ENCODE measurements at places on chromosomes 16 and 17.

- no peaks in the 10 kb centered on the region for H3K27me3 ChIP-seq
- H3K4me3 ChIP-seq = no peak overlapping the region
- H3K4me1 ChIP-seq = no peaks in the 10 kb centered on the region
- no peak overlapping the region for H3K27ac ChIP-seq
These were observed 24.3 kb downstream of the CDK12 start for GRCh38 chr17:39485555-39485954.

GRCh38 chr16:22190081-22190775 lies 15.8 kb upstream of the EEF2K start:
- DNase-seq = peak; percentile 99
- no peaks in the 10 kb centered on the region for H3K27me3 ChIP-seq
- H3K36me3 ChIP-seq = no peaks in the 10 kb centered on the region

GRCh38 chr16:83609178-83609577 lies 198.6 kb upstream of the HSBP1 start:
- no peaks in the 10 kb centered on the region for H3K36me3 ChIP-seq
- no peaks in the 10 kb centered on the region for H3K27me3 ChIP-seq
- DNase-seq = no peak
- H3K4me1 ChIP-seq = no peaks in the 10 kb centered on the region
- H3K4me3 ChIP-seq = no peak overlapping the region

DNA sequence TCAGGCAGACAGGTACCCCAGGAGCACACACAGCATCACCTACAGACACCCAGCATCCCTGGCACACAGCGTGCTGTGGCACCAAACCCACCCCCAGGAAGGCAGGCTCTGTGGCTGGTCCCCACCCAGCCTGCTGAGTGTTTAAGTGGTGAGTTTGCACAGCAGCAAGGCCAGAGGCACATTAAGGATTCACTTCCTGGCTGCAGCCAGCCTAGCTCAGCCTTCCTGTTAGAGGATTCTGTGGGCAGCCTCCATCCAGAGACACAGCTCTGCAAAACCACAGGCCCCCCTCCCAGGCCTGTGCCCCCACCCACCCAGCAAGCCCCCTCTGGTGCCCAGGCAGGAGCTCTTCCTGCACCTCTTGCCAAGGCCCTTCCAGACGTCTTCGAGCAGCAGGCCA lies 36.1 kb upstream of the PHB1 start:
- peaks cover 11% of the 10 kb centered on the region for H3K27me3 ChIP-seq
- no peak overlapping the region for H3K27ac ChIP-seq
- H3K4me3 ChIP-seq = no peak overlapping the region
- peak; percentile 12 for DNase-seq
- no peaks in the 10 kb centered on the region for H3K4me1 ChIP-seq
- no peaks in the 10 kb centered on the region for H3K36me3 ChIP-seq

- no peaks in the 10 kb centered on the region for H3K36me3 ChIP-seq
- no peak for DNase-seq
- H3K27me3 ChIP-seq = no peaks in the 10 kb centered on the region
- no peak overlapping the region for H3K4me3 ChIP-seq
- no peak overlapping the region for H3K27ac ChIP-seq
These were observed 436.2 kb upstream of the ZFHX3 start for GRCh38 chr16:73483934-73484711.

GRCh38 chr17:81522491-81523401 lies 5.4 kb upstream of the FSCN2 start:
- no peak for DNase-seq
- H3K4me3 ChIP-seq = no peak overlapping the region
- no peaks in the 10 kb centered on the region for H3K27me3 ChIP-seq
- H3K27ac ChIP-seq = no peak overlapping the region
- no peaks in the 10 kb centered on the region for H3K36me3 ChIP-seq

- H3K27ac ChIP-seq = peak overlapping the region; percentile 47
- H3K4me3 ChIP-seq = no peak overlapping the region
- H3K36me3 ChIP-seq = peaks cover 81% of the 10 kb centered on the region
- H3K4me1 ChIP-seq = no peaks in the 10 kb centered on the region
- H3K27me3 ChIP-seq = no peaks in the 10 kb centered on the region
These were observed 36.0 kb downstream of the PGS1 start for GRCh38 chr17:78414178-78415162.

GRCh38 chr17:81387100-81388090 lies 7.9 kb upstream of the BAHCC1 start:
- peaks cover 5% of the 10 kb centered on the region for H3K4me1 ChIP-seq
- peaks cover 71% of the 10 kb centered on the region for H3K27me3 ChIP-seq
- DNase-seq = peak; percentile 16
- no peak overlapping the region for H3K4me3 ChIP-seq

DNA sequence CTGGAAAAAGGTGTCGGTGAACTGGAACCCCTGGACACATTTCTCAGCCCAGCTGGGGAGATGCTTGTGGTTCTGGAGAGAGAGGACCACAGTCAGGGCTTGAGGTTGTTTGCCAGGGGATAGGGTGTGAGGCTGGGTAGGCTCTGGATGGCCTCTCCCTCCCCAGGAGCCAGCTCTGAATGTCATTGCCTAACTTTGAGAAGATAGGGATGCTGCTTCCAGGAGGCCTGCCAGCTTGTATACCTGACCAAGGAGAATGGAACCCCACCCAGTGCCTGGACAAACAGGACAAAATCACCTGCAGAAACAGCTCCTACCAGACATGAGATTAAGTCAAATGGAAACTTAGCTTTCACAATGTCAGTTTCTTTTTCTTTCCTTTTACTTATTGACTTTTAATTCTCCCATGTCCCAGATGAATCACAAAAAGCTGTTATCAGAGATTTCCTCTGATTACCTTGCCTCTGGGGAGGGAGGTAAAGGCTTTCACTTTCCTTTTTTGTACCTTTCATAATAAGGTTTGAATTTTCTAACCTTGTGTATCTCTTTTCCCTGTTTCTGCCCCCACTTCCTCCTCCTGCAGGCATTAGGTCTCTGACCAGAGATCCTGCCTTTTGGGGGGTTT lies 29.8 kb upstream of the PLLP start:
- H3K4me1 ChIP-seq = no peaks in the 10 kb centered on the region
- no peaks in the 10 kb centered on the region for H3K36me3 ChIP-seq
- H3K27ac ChIP-seq = no peak overlapping the region
- DNase-seq = no peak
- peaks cover 7% of the 10 kb centered on the region for H3K27me3 ChIP-seq
- no peak overlapping the region for H3K4me3 ChIP-seq

- no peak overlapping the region for H3K4me3 ChIP-seq
- peak; percentile 57 for DNase-seq
- H3K27ac ChIP-seq = no peak overlapping the region
- H3K4me1 ChIP-seq = no peaks in the 10 kb centered on the region
- no peaks in the 10 kb centered on the region for H3K36me3 ChIP-seq
- no peaks in the 10 kb centered on the region for H3K27me3 ChIP-seq
These were observed 139.4 kb downstream of the C16orf78 start for GRCh38 chr16:49513040-49513439.

- 0 out of 2 replicates have a peak, but pooled peaks cover 5% of the 10 kb centered on the region for H3K36me3 ChIP-seq
- no peaks in the 10 kb centered on the region for H3K27me3 ChIP-seq
- H3K4me3 ChIP-seq = no peak overlapping the region
- peaks cover 55% of the 10 kb centered on the region for H3K4me1 ChIP-seq
- no peak for DNase-seq
- H3K27ac ChIP-seq = no peak overlapping the region
These were observed 46.6 kb downstream of the NUP93 start for GRCh38 chr16:56776562-56776961.

DNA sequence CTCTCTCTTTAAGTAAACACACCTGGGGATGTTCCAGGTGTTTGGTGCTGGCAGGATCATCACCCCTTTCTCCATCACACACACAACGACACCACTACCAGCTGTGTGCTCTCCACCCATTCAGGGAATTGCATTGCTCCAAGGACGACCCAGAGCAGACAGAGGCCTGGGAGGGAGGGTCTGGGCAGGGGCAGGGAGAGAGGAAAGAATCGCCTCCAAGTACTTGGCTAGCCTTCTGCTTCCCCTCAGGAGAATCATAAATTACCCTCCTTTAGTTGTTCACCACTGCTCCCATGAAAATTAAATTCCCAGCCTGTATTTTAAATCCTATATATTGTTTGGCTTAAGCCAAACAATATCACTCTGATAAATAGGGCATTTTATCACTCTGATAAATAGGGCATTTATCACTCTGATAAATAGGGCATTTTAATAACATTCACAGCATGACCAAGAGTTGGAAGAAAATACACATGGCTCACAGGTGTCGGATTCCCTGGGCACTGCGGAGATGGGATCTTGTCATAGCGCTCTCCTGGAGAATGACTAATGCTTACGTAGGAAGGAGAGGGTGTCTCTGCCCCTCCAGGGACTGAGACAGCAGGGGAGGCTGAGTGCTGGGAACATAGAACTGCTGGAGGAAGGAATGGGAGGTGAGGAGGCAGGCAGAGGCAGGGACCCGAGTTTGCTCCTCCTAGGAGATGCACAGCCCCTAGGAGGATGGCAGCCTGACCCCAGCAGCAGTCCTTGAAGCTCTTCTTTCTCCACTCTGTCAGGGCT lies 673.6 kb downstream of the HS3ST4 start:
- H3K4me3 ChIP-seq = no peak overlapping the region
- no peaks in the 10 kb centered on the region for H3K36me3 ChIP-seq
- DNase-seq = no peak

All from DND-41 (cell line).